Spinal cord (tissue), 10 donors: ENCODE measurements at places on chromosomes 13 and 19. TPM values are rescaled to one million over a fixed set of nuclear protein-coding genes. Genes with fewer than 3 reads are reported as not detected.

Gene CASP14
- total RNA-seq, result not detected

Gene KIR2DL1
- total RNA-seq, result not detected

Gene TEX26
- total RNA-seq, result 2.1 TPM

Gene FAM216B
- 5.6 TPM for total RNA-seq

Gene PSG1
- total RNA-seq, result not detected

Gene RETN
- total RNA-seq, result 1.8 TPM

Gene RBM26
- total RNA-seq, result 60.5 TPM

Gene COX6B2
- 0.69 TPM for total RNA-seq

Gene ZNF563
- 5.4 TPM for total RNA-seq

Gene MEX3D
- 17.0 TPM for total RNA-seq

Gene KCTD12
- 155 TPM for total RNA-seq

Gene FFAR1
- total RNA-seq, result 0.06 TPM

Gene SYNGR4
- not detected for total RNA-seq

Gene ARHGAP33
- 32.6 TPM for total RNA-seq

Gene OLFM2
- 79.2 TPM for total RNA-seq

Gene PGPEP1
- total RNA-seq, result 28.4 TPM

Gene C19orf85
- not detected for total RNA-seq

Gene CBLC
- total RNA-seq, result not detected

Gene NPAS1
- total RNA-seq, result 1.0 TPM

Gene ZNF93
- total RNA-seq, result 11.4 TPM

Gene PSPC1
- total RNA-seq, result 73.9 TPM

Gene KLK1
- 0.50 TPM for total RNA-seq

Gene EDDM13
- not detected for total RNA-seq

Gene PABPC3
- 0.50 TPM for total RNA-seq

Gene OSCAR
- total RNA-seq, result 0.44 TPM

Gene CATSPERD
- total RNA-seq, result 3.6 TPM

Gene B3GNT8
- 0.50 TPM for total RNA-seq

Gene IGFL2
- total RNA-seq, result 0.10 TPM

Gene POGLUT2
- 26.6 TPM for total RNA-seq

Gene HS6ST3
- 36.2 TPM for total RNA-seq

Gene SEMA6B
- total RNA-seq, result 8.7 TPM

Gene SHANK1
- 17.6 TPM for total RNA-seq

Gene KCNC3
- total RNA-seq, result 4.5 TPM

Gene CTXN1
- 4.3 TPM for total RNA-seq

Gene DIRAS1
- 16.8 TPM for total RNA-seq

Gene LYPD5
- total RNA-seq, result 2.3 TPM

Gene ADAMTSL5
- total RNA-seq, result 0.99 TPM

Gene ZNF229
- 12.9 TPM for total RNA-seq

Gene TMC4
- total RNA-seq, result 2.1 TPM

Gene RASA3
- total RNA-seq, result 15.2 TPM

Gene ZNF285
- total RNA-seq, result 14.8 TPM

Gene KLHL1
- 8.9 TPM for total RNA-seq

Gene ZNF284
- total RNA-seq, result 6.4 TPM

Gene OR7D2
- total RNA-seq, result not detected

Gene SLC25A41
- total RNA-seq, result 0.99 TPM

Gene CXCL17
- total RNA-seq, result not detected

Gene TEX101
- not detected for total RNA-seq

Gene CGB5
- total RNA-seq, result 1.4 TPM

Gene IRGC
- total RNA-seq, result not detected
